ENCODE measurements at places on chromosomes 6 and 20.

DNA sequence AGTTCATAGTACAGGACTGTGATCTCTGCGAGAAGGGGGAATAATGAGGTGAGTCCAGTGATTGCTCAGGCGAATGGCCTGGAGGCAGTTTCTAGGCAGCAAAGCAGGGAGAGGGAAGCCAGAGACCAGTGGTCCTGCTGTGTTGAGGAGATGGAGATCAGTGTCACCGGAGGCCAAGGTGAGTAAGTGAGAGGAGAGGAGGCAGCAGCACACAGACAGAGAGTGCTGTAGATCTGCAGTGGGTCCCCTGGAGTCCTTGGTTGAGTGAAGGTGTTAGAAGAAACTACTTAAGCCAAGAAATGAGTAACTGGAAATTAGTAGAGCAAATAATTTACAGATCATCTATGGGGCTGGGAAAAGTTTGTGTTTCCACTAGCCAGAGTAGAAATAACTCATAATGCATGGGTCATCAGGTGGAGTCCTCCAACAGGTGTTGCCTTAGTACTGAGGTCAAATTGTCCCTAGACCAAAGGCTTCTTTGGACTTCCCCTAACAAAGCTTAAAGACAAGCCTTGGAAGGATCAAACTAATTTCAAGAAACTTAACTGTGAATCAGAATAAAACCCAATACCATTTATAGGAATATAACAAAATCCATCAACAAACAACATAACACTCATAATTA lies 13.6 kb downstream of the HEBP2 start:
- DNase-seq = no peak

GRCh38 chr6:15320693-15321092 lies 74.8 kb downstream of the JARID2 start:
- no peak for DNase-seq

DNA sequence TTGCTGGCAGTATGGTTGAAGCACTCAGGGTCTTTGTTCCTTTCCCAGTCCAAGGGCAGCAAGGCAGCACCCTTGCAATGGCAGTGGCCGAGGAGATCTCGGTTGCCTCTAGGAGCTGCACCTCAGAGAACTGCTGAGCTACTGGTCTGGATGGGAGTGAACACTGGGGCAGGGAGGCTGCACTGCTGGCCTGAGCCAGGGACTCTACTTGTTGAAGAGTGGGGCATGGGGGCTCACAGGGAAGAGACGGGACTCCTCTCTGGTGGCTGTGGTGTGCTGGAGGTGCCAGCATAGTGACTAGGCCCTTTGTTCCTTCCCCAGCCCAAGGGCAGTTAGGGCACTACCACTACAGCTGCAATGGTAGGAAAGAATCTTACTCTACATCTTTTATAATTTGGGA lies 203.0 kb downstream of the ZDHHC14 start:
- DNase-seq = no peak

- no peak for DNase-seq
These were observed 13.4 kb downstream of the GNL1 start for GRCh38 chr6:30542915-30543314.

- DNase-seq = no peak
These were observed 76.3 kb upstream of the PIM1 start for GRCh38 chr6:37093728-37094069.

GRCh38 chr6:94511502-94512088 lies 1065.7 kb upstream of the MANEA start:
- DNase-seq = no peak

DNA sequence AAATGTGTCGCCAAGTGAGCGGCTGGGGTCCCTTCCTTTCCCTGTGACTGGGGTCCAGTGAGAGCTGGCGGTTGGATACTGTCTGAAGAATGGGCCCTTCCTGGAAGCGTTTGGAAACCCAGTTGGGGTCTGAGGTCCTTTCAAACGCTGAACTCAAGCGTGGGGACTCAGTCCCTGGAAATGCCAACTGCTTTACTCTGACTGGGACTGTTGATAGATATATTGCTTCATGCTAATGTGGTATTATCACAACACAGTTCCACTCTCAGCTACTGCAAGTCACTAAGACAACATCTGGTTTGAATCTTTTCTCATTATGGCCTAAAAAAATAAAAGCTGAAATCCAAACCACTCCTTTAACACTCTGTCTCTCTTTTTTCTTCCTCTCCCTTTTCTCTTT lies 23.7 kb upstream of the PSMF1 start:
- DNase-seq = no peak

DNA sequence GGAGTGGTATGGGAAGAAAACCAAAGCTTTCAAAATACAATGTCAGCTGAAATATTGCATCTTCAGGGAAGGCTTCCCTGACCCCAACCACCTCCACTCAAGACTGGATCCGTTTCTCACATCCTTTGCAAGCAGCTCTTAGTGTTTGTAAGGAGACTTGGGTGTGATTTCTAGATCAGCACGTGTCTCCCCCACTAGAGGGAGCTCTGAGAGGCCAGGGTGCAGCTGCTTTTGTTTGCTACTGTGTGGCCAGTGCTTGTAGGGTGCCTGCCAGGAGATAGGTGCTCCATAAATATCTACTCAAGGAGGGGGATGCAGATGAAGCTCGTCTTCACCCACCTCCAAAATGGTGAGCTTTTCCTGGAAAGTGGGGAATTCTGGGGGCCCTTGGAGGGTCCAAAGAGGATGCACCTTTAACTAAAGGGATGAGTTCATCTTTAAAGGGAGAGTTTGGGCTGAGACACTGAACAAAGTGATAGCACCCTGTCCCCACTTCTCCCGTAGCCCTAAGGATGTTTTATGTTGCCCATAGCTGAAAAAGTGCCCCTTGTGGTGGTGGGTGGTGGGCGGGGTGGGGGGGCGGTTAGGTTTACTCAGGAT lies 52.6 kb upstream of the MAFB start:
- no peak for DNase-seq

- DNase-seq = no peak
These were observed 448 bp upstream of the RIN2 start for GRCh38 chr20:19757487-19758132.

GRCh38 chr6:100796049-100796823 lies 84.9 kb downstream of the ASCC3 start:
- DNase-seq = no peak

GRCh38 chr6:161171207-161171606 lies 102.7 kb downstream of the AGPAT4 start:
- no peak for DNase-seq

GRCh38 chr6:158168040-158168289 lies at the start of gene SERAC1:
Gene SERAC1 (minus strand): TSS chr6:158168262. CDS start chr6:158158363, 9,899 bp downstream.
- DNase-seq = no peak

GRCh38 chr6:14333556-14334305 lies 216.2 kb downstream of the CD83 start:
- DNase-seq = no peak

DNA sequence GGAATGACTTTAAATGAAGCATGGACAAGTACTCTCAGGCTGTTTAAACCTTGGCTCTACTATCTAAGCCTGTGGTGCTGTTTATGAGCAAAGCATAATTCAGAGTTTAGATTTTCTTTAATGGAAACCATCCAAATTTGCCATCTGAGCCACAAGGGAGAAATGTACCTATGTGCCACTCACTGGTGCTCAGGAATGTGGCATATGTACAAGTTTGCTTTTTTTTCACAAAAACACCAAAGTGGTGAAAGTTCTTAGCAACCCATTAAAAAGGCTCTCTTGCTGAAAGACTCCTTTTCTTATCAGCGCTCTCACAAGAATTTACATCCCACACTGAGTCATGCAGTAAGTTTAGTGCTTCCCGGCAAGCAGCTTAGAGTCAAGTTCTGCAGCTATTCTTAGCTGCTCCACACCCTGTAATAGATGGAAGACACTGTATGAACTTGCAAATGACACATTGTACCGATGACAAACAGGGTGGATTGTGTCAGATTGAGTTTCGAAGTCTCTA lies 57.3 kb upstream of the MLIP start:
- DNase-seq = no peak

DNA sequence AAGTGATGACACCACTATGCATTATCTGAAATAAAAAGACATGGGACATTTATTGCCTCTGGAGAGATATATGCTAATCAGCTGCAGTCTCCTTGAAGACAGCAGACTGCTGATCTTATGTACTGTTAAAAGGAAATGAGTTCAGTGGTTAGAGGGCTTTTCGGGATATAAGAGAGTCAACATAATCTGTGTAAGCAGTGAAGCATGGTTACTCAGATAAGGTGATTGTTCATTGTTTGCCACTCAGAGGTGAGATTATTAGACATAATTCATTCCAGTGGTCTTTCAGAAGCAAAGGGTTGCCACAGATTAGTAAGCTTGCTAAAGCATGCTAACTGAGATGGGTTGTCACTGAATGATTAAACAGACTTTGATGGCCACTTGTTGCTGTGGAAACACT lies 1450.7 kb upstream of the ADGRB3 start:
- DNase-seq = no peak

GRCh38 chr20:60627751-60628565 lies 624.1 kb upstream of the CDH4 start:
- no peak for DNase-seq

DNA sequence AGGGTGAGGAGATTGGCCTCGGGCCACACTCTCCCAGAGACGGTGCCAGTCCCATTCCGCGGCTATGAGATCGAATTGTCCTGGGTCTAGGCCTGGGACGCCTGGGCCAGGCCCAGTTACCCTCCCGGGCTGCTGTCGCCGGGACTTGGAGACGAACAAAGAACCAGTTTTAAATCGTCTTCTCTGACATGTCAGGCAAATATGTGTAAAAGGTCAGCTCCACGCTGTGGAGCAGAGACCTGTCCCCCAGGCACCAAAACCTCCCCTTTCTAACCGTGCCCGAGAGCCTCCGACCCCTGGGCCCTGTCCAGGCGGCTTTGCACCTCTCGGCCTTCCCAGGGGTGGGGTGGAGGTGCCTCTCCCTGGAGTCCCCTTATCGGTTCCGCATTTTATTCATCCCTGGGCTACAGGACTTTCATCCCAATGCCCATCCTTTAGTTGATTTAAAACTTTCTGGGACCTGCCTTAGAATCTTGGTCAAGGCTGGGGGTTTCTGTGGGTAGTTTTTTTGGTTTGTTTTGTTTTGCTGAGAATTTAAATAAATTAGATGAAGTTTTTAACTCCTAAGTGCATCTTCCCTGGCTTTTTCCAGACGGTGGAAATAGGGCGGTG lies 5.8 kb upstream of the TFAP2A start:
- DNase-seq = no peak

DNA sequence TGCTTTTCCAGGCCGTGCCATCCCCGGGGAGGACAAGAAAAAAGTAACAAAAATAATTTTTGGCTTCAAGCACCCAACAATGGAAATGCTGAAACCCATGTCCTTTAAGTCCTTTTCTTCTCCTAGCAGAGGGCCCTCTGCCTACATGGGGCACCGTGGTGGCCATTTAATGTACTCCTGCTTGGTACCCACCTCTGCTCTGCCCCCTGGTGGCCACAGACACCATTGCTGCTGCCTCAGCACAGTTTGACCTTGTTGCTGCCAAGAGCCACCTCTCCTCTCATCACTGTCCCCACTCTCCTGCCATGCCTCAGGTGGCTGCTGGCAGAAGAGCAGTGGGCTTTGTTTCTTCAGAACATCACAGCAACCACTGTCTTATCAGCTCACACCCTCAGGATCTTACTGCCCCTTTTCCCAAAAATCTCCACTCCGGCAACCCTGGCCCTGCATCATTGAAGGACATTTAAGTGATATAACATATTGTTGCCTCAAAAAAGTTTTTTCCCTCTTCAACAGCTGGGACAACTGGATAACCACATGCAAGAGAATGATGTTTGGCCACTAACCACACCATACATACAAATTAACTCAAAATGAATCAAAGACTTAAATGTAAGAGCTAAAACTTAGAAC lies 12.9 kb upstream of the ARMC2 start:
- DNase-seq = no peak

GRCh38 chr6:36349240-36349639 lies 12.6 kb upstream of the BNIP5 start:
- DNase-seq = no peak

- no peak for DNase-seq
These were observed 793.9 kb downstream of the QKI start for GRCh38 chr6:164208371-164208770.

GRCh38 chr20:6489361-6490171 lies 277.9 kb upstream of the BMP2 start:
- peak; percentile 96 for DNase-seq

DNA sequence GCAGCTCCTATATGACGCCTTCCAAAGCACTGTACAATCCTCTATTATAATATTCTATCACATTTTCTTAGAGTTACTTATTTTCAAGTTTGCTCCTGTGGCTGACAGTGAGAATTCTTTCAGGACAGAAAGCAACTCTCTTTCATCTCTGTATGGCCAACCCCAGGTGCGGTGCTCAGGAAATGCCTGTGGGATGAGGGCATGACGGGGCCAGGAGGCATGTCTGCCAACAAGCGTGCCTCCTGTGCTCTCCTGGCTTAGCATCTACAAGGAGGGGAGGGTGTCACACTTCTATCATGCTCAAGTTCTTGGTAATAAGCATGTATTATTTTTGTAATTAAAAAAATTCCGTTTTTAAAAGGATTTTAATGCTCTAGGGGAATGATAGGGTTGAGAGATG lies 11.4 kb downstream of the MRPL14 start:
- no peak for DNase-seq

GRCh38 chr20:24027229-24027628 lies 38.6 kb upstream of the GGTLC1 start:
- no peak for DNase-seq

GRCh38 chr20:63626424-63627128 lies at the start of gene GMEB2:
Gene GMEB2 (minus strand): TSS chr20:63627101. CDS start chr20:63619397, 7,704 bp downstream.
- DNase-seq = no peak

- DNase-seq = no peak
These were observed 43.0 kb upstream of the HIVEP1 start for GRCh38 chr6:11969092-11969491.

GRCh38 chr6:142700032-142700431 lies 244.9 kb downstream of the HIVEP2 start:
- no peak for DNase-seq

GRCh38 chr6:5061152-5061551 lies 24.0 kb upstream of the PPP1R3G start:
- DNase-seq = no peak

DNA sequence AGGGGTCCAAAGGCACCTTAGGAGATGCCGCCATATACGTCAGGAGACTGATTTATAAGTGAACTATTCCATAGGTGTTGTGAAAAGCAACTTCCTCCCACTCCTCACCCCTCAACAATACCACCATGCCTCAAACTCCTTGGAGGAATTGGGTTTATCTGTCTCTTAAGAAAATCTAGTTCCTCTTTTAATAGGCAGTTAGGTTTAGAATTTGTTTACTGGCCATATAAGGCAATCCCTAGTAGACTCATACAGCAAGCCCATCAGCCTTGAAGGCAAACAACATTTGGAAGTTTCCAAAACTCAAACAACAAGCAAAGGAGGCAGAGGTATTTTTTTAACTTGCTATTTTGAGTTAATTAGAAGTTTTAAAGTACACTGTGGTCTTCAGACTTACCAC lies 66.1 kb downstream of the PRND start:
- DNase-seq = no peak

- DNase-seq = no peak
These were observed 501.7 kb downstream of the UTRN start for GRCh38 chr6:144786825-144787224.

- DNase-seq = peak; percentile 42
These were observed 545.8 kb upstream of the CITED2 start for GRCh38 chr6:139920027-139920775.

GRCh38 chr6:27296106-27296783 lies 15.8 kb downstream of the POM121L2 start:
- no peak for DNase-seq
